ENCODE measurements at places on chromosomes 1 and 21. TPM values are rescaled to one million over a fixed set of nuclear protein-coding genes. Genes with fewer than 3 reads are reported as not detected.

The SPATA6 gene
- 2.1 TPM for total RNA-seq

The NUDT17 gene
- 4.8 TPM for total RNA-seq

The STK40 gene
- total RNA-seq, result 18.6 TPM

The PTPN7 gene
- total RNA-seq, result not detected

The CYP4A22 gene
- total RNA-seq, result not detected

The IL24 gene
- total RNA-seq, result 1.7 TPM

The S100A1 gene
- not detected for total RNA-seq

The ADORA1 gene
- total RNA-seq, result 0.38 TPM

The CNKSR1 gene
- total RNA-seq, result 0.19 TPM

The KLF18 gene
- not detected for total RNA-seq

The S100A3 gene
- total RNA-seq, result 2.8 TPM

The CYP4A11 gene
- not detected for total RNA-seq

The SLC22A15 gene
- 1.3 TPM for total RNA-seq

The UMODL1 gene
- under 0.01 TPM for total RNA-seq

The CHRM3 gene
- under 0.01 TPM for total RNA-seq

The TNFRSF18 gene
- total RNA-seq, result not detected

The LRRC38 gene
- 0.28 TPM for total RNA-seq

The SLC6A17 gene
- 0.28 TPM for total RNA-seq

The ILDR2 gene
- total RNA-seq, result under 0.01 TPM

The MANEAL gene
- total RNA-seq, result 0.38 TPM

Measured in regular cardiac myocyte (primary cell).